LHCN-M2 (cell line): ENCODE measurements at places on chromosomes 7 and 10. TPM values are rescaled to one million over a fixed set of nuclear protein-coding genes. Genes with fewer than 3 reads are reported as not detected.

The NCF1 gene
- total RNA-seq: not detected in 2 replicates

DNA sequence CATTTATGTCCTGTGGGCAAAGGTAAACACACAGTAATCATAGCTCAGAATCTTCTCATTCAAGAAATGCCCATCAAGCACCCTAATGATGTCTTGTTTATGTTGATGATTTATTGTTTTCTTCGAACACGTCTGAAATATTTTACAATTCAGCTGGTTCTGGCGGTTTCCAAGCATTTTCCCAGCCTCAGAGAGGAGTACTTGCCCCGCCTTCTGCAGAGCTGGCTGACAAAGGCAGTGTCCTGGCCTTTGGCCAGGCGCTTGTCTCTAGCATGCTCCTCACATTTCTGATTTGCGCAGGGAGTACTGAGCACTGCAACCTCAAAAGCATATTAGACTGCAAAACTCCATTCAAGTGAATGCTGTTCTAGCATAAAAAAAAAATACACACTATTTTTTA is 314.2 kb upstream of the GNAI1 start:
- peak; percentile 57 for DNase-seq

GRCh38 chr10:29522061-29522855 is 112.5 kb downstream of the SVIL start:
- DNase-seq: peak; percentile 71

GRCh38 chr10:62043421-62044021 is 142.0 kb downstream of the ARID5B start:
- DNase-seq: no peak

DNA sequence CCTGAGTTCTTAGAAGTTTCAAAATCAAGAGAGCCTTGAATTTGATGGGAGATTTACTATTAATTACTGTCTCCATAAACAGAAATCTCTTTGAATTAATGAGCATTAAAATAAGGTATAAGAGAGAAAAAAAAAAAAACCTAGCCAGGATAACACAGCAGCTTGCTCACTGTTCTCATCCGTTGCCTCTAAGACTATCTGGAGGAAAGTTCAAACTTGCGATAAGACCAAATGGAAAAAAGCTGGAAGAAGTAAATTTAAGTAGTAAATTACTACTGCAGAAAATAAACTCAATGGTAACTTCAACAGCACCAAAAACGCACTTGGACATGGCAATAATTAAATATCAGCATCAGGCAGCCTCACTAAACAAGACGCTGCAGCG is 36.7 kb downstream of the GNA12 start:
- no peak for DNase-seq

DNA sequence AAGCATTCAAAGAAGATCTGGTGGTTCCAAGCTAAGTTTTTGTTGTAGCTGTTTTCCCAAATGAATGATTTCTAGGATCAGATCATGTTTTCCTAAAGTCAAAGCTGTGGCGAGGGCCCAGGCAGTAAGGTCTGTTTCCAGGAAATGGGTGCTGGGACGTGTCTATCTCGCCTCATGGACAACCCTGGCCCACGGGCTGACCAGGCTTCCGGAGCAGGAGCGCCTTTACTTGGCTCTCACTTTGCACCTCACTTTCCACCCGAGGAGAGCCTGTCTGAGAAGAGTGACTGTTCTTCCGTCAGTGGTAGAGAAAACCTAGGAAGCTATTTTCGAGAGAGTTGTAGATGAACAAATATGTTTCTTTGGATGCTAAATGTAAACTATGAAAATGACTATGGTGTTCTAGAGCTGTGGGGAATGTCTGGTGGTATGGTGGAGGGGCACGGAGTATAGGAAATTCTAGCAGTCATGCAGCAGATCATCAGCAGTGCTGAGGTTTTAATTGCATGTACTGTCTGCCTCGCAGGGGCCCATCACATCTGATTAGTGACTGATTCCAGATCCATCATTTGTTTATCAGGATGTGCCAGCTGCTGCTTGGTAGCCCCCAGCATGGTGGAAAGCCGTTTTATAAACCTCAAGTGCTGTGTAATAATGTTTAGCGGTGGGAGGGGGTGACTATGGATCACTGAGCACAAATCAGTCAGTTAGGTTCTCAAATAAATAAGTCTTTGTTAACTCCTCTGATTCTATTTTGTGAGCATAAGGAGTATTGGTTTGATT is 66.6 kb downstream of the VWC2 start:
- no peak for DNase-seq

DNA sequence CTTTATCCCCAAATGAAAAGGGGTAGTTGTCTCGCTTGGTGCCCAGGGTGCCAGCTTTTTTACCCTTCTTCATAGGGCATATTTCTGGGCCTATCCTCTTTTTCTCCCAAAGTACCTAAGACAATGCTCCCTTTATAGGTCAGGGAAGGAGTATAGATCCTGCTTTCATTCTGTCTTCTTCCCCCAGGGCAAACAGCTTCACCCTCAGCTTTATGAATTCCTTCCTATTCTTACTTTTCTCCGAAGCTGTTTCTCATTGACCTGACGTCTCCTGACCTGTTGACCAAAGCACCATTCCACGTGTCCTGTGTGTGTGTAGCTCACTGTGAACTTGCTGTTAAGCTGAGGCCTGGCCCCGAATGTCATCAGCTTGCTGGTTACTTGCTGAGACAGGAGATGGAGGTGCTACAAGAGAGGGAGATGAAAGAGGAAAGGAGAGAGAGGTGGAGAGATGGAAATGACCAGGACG is 48.9 kb downstream of the PYROXD2 start:
- DNase-seq: no peak

DNA sequence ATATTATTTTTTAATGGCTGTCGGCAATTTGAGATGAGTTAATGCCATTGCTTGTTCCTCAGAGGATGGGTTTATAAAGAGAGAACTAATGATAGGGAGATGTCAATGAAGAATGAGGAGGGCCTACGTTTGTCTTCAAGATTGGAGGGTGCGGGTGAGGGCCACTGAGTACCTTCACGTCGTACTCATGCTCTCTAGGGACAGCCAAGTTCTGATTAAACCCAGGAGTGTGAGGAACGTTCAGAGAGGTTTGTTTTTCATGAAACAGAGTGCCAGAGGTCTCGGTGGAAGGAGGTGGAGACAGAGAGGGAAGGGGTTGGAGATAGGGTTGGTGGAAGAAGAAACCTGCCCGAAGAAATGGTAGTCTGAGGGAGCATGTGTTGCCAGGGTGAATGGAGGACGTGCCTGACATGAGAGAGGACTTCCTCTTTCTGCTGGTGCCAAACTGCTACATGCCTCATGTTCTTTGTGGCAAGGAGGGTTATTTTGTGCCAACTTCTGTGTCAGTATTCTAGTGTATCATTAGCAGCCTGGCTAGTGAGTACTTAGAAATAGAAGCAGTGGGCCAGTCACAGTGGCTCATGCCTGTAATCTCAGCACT is 8.9 kb downstream of the DHTKD1 start:
- no peak for DNase-seq

- peak; percentile 46 for DNase-seq
These were observed 32.9 kb upstream of the CCDC71L start for GRCh38 chr7:106693677-106694353.

The C7orf25 gene
- total RNA-seq: 23.0 and 24.4 TPM in 2 replicates

The EXOC4 gene
- total RNA-seq: 61.3 and 78.0 TPM in 2 replicates

DNA sequence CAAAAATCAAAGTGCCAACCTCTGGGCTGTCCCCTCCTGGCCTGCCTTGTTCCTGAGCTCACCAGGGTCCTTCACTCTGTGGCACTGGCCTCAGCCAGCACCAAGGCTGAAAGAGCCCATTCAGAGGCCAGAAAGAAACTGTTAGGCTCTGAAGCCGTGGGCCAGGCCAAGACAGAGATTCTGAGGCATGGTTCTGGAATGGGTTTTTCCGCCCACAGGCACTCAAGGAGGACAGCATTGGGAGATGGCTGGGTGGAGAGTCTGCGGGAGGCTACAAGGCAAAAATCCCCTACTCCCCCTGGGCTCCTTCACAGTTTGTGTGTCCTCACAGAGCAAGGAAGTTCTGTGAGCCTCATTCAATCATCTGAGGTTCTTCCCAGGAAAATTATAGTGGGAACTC is 31.7 kb downstream of the GRIFIN start:
- peak; percentile 31 for DNase-seq

The CNPY1 gene
- not detected in 2 replicates for total RNA-seq

GRCh38 chr10:58531084-58531695 is 18.5 kb downstream of the BICC1 start:
- DNase-seq: peak; percentile 77

GRCh38 chr7:28362812-28363211 is 49.5 kb upstream of the CREB5 start:
- DNase-seq: no peak

The CYP3A7 gene
- 0.06 TPM in 1 of 2 replicates, not detected in the other for total RNA-seq

- DNase-seq: peak; percentile 31
These were observed 437.8 kb downstream of the PLXDC2 start for GRCh38 chr10:20254078-20254477.

DNA sequence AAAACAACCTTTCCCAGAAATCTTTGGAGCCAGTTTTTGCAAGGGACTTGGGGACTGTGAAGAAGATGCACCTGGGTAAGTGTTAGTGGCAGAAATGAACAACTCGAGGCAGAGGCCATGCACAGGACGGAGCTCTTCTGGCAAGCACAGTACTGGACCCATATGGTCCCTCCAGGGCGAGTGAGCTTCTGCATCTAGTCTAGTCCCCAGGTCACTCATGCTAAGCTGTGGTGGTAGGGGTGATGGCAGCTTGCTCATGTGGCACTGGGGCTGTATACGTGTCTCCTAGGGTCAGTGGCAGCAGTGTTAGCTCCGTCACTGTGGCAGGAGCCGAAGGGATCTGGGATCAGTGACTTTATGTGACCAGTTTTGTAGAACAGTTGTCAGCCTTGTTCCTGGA is 9.3 kb upstream of the LRRC61 start:
- no peak for DNase-seq

- no peak for DNase-seq
These were observed 50.4 kb downstream of the PYROXD2 start for GRCh38 chr10:98364432-98365102.

The NUTM2E gene
- total RNA-seq: 0.06 TPM in 1 of 2 replicates, not detected in the other

DNA sequence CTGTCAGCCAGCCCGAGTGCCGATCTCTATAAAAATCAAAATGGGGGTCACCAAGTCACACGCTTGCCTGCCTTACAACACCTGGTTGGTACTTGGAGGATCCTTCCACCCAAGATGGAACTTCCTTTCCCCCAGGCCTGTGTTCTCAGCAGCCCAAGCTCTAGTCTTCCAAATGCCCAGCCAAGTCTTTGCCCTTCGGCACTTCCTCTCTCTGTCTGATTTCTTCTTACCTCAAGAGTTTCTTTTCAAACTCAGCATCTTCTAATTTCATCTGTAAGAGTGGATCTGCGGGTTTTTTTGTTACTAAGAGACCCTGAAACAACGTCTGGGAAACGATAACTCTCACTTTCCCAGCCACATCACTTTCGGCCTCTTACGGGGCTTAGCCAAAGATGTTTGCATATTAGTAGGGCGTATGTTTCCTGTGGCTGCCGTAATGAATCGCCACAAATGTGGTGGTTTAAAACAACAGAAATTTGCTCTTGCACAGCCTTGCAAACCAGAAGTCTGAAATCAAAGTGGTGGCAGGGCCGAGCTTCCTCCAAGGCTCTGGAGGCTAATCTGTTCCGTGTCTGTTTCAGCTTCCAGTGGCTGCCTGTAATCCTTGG is 219.9 kb downstream of the TCF7L2 start:
- DNase-seq: no peak

The HOXA9 gene
- 8.7 TPM in 2 replicates for total RNA-seq

DNA sequence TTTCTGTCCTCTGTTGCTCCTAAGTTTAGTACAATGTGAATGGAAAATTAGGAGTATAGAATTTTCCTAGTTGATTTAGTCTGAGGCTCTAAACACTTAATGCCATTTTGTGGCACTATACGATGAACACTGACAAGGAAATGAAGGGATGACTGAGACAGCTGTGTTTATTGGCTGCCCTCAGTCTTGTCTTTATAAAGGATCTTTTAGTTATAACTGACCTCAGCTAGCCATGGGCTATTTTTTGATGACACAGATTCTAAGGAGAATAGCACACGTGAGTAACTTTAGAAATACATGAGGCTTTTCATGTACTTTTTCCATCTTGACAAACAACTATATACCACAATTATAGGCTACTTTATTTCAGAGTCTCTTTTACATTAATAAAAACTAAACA is 113.7 kb downstream of the PRKG1 start:
- DNase-seq: peak; percentile 34

GRCh38 chr7:100694098-100694745 is at the start of gene GIGYF1:
Gene GIGYF1 (minus strand): TSS chr7:100694250. CDS start chr7:100688238, 6,012 bp downstream.
- peak; percentile 58 for DNase-seq

- DNase-seq: no peak
These were observed 33.0 kb downstream of the ZNF33A start for GRCh38 chr10:38043516-38043915.

- peak; percentile 32 for DNase-seq
These were observed 16.6 kb downstream of the ACBD5 start for GRCh38 chr10:27223964-27224363.

DNA sequence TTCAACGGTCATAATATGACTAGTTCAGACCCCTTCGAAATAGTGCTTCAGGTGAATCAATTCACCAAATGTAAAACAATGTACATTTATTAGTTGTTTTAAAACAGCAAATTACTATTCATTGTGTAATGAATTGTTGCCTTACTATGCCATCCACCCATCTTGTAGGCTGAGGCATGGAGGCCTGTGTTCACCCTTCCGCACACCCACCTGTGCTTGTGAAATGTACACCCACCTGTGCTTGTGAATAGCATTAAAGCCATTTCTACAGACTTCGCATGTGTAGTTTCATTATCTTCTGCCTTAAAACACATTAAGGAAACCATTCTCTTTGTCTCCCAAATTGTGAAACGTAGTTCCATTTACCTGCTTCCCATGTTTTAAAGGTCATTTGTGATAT is 16.8 kb downstream of the CLRN3 start:
- no peak for DNase-seq

The NOS3 gene
- total RNA-seq: 0.13 TPM in 1 of 2 replicates, not detected in the other

The SH2B2 gene
- 11.9 and 25.8 TPM in 2 replicates for total RNA-seq

DNA sequence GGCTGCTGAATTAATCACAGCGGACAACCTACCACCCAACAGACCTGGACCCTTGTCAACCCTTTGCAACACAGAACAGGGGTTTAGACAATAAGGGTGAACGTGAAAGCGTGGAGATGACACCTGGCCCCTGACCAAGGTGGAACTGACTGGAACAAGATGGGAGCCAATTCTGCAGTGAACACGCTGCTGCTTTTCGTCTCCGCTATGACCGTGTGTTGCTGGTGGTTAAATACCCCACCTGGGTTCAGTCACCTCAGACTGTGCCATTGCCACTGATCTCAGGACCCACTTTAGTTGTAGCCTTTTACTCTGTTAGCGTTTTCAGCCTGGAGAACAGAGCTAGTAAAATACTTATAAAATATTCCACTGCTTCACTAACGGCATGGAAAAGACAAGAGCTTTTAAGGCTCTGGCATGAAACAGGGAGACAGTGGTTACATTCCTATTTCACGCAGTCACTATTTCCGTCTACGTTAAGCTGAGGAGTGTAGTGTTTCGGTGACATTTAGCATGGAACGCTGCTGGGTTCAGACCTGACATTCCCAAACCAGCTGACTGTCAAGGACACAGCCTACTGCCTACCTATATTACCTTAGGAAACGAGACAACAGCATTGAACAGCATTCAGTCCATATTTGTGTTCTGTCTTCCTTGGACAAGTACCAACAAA is 119.5 kb upstream of the PRSS1 start:
- peak; percentile 52 for DNase-seq

DNA sequence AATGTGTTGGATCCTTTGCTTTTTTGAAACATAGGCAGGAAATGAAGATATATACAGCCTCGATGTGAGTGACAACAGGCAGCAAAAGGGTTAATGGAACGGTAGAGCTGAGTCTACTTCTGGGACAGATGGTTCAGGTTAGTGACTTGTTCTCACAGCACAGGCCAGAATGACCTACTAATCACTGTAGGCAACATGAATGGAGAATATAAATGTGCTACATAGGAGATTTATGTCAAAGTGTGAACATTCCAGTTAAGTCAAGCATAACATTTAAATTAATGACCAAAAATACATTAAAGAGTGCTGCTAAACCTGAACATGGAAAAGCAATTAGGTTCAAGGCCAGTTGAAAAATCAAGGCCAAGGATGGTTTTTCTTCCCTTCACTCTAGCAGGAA is 235.2 kb downstream of the POU6F2 start:
- no peak for DNase-seq
